NCI-H1694 treated with DMSO at 0.1 percent for 48 hours (cell line): ENCODE measurements at places on chromosomes 2 and 18.
A peak's percentile ranks its signal among the peaks of the same experiment; 100 is the strongest.

DNA sequence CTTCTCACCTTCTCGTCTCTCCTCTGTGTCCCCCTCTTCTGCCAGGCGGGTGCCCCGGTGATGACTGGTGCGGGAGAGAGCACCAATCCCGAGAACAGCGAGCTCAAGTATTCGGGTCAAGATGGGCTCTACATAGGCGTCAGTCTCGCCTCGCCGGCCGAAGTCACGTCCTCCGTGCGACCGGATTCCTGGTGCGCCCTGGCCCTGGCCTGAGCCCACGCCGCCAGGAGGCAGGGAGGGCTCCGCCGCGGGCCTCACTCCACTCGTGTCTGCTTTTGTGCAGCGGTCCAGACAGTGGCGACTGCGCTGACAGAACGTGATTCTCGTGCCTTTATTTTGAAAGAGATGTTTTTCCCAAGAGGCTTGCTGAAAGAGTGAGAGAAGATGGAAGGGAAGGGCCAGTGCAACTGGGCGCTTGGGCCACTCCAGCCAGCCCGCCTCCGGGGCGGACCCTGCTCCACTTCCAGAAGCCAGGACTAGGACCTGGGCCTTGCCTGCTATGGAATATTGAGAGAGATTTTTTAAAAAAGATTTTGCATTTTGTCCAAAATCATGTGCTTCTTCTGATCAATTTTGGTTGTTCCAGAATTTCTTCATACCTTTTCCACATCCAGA lies 31.3 kb downstream of the GATA6 start:
- DNase-seq, result no peak

DNA sequence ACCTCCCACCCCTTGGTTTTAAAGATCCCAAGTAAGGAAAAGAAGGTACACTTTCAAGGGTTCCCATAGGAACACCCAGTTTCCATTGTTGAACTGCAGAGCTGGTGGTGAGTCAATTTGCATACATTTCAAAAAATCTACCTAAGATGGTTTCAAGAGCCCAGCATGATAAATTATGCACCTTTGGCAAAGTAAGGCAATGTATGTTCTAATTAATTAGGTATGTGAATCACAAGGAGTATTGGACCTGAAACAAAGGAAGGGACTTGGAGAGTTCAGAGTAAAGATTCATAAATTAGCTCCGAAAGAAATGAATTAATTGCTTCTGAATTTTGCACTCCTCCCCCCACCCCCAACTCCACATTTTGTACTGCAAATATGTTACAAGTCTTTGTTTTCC lies 459.7 kb downstream of the LRATD1 start:
- no peak for DNase-seq

- no peak for DNase-seq
These were observed 281.8 kb upstream of the ZEB2 start for GRCh38 chr2:144801766-144802165.

GRCh38 chr2:108548208-108549003 lies 14.1 kb downstream of the LIMS1 start:
- no peak for DNase-seq

- DNase-seq, result peak; percentile 72
These were observed 22.4 kb upstream of the NRP2 start for GRCh38 chr2:205659922-205660321.

DNA sequence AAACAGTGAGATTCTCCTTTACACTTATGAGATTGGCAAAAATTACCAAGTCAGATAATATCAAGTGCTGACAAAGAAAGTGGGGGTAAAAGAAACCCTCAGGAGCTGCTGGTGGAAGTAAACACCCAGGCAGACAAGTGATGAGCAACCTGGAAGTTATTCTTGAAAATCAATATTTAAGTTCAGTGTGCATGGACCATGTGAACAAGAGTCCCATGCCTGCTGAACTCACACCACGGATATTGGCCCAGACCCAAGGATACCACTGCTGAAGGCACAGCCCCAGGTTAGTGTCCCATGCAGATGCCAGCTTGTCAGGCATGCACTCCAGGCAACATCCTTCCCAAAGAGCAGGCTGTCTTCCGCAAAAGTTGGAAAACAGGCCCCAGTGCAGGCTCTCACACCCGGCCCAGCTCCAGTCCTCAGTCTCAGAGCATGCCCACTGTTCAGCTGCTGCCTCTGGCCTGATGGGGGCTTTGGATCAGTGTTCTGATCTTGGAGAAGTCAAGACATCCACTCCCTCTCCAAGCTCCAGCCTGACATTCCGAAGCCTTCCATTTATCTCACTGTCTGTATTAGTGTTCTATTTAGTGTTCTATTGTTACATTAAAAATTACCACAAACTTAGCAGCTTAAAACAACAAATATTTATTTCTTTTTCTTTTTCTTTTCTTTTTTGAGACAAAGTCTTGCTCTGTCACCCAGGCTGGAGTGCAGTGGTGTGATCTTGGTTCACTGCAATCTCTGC lies 70.0 kb downstream of the HS1BP3 start:
- DNase-seq, result no peak
